ENCODE measurements at places on chromosomes 1 and 21.

DNA sequence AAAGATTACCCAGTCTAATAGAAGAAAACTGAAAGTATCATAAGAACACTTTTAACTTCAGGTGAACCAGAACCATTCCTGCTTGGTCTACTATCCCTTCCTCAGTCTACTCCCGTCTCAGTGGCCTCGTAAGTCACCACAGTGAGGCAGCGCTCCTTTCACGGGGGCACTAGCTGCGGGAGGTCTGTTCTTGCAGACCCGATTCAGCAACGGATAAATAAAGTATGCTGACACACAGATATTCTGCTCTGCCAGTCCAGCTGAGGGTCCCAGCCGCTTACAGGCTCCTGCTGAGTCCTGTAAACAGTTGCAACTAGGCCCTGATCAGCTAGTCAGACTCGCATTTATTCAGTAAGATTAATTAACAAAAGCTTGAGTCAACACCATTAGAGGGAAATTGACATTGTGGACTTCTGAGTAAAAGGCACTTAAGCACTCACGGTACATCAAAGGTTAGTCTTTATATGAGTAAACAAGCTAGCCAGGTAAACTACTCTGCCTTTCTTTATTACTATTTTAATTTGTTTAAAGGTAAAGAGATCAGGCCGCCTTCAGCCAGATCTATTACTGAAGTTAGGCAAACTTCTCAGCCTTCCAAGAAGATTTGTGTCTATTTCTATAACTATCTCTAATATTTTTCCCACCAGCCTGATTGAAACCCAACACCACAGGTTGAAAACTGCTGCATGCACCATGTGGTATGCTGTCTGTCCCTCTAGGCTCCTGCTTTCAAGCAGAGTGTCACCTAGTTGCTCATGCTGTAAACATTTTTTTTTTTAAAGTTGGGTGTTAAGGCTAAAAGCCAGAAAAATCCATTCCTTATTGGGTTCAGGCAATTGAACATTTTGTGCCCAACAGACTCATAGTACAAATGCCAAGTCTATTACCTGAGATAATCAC is 87.7 kb downstream of the INTS7 start:
- DNase-seq: no peak

DNA sequence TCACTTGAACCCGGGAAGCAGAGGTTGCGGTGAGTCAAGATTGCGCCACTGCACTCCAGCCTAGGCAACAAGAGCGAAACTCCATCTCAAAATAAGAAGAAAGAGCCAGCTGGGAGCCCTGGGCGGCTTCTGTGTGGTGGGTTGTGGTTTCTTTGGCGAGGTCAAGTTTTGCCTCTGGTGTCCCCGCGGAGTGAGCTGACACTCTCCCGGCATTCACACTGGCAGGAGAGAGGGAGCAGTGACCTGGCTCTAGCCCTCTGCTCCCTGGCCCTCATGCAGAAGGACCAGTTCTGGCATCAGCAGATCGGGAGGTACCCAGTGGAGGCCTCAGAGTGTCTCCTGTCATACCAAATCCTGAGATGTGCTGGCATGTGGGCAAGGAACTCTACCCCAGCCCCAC is 81.0 kb upstream of the VAMP3 start:
- DNase-seq: no peak

- no peak for DNase-seq
Measured at GRCh38 chr1:155636397-155637153, 26.6 kb downstream of the MSTO1 start.

GRCh38 chr1:224173523-224173922 is 9.5 kb upstream of the DEGS1 start:
- no peak for DNase-seq

All from hepatocyte (in vitro differentiated cells).